Cortex of kidney (tissue), 1 donor: ENCODE measurements at places on chromosomes 16 and 17.

DNA sequence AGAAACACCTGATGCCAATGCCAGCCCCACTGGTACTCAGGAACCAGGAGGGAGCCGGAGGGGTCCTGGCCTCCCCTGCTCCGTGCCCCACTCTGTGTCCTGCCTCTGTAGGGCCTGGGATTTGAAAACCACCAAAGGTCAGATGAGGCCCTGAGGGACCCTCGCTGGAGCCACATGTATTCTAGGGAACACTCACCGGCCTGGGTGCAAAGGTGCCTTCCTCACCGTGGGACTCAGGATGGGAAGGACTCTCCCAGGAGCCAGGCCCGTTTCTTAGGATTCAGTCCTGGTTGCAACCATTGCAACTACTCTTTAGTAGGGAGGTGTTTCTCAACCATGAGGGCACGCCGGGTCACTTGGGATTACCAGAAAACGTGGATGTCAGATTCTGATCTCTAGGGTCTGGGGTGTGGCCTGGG, 74.6 kb downstream of the N4BP1 start:
- DNase-seq = no peak

GRCh38 chr16:54503011-54503855, 216.6 kb upstream of the IRX3 start:
- DNase-seq = no peak

DNA sequence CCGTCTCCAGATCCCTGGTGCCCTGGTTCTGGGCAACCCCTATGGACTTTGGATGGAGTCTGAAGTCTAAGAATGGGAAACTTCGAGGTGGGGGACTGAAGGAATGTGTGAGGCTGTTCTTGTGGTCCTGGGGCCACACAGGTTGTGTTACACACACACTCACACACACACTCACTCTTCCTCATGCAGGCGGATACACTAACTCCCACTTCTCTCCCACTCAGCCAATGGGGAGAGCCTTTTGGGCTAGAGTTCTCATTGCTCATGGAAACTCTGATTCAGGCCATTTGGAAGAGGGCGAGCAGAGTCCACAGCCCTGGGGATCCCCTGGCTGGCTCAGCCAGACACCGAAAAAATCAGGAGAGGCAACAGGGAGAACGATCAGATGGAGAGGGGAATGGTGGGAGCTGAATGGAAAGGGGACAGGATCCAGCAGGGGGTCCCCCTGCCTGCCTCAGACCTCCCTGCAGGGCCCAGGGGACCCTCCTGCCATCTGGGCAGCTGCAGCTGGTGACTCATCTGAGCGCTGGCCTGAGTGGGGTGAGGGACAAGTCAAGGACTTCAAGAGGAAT, 9.1 kb downstream of the IGFBP4 start:
- no peak for DNase-seq

DNA sequence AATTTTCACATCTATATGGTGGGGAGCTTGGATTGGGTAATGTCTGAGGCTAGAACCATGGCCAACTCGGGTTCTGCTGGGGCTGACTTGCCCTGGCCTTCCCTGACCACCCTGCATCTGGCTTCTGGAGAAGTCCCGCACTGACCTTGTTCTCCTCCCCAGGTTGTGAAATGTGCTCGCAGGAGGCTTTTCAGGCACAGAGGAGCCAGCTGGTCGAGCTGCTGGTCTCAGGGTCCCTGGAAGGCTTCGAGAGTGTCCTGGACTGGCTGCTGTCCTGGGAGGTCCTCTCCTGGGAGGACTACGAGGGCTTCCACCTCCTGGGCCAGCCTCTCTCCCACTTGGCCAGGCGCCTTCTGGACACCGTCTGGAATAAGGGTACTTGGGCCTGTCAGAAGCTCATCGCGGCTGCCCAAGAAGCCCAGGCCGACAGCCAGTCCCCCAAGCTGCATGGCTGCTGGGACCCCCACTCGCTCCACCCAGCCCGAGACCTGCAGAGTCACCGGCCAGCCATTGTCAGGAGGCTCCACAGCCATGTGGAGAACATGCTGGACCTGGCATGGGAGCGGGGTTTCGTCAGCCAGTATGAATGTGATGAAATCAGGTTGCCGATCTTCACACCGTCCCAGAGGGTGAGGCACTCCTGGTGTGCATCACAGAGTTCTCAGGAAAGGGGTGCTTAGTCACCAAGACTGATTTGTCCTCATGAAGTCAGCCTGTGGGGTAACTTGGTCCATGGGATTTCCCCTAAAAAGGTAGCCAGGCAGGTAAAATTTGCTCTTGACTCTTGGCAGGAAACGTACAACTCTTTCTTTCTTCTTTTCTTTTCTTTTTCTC, 6.1 kb downstream of the NOD2 start:
- DNase-seq = no peak

DNA sequence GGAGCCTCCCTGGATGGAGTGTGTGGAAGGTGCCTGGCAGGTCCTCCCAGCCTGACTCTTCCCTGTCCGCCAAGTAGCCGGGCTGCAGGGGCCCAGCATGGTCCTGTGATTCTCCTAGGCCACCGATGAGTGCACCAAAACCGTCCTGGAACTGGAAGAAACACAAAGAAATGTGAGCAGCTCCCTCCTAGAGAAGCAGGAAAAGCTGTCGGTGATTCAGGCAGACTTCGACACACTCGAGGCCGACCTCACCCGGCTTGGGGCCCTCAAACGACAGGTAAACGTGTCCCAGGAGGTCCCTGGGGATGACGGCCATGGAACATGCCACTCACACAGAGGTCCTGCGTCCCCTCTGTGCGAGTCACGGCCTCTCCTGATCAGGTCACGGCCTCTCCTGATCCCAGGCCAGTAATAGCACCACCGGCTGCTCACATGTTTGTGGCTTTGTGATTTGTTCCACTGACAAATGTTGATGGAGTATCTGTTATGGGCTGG, 4.2 kb upstream of the GAA start:
- no peak for DNase-seq

DNA sequence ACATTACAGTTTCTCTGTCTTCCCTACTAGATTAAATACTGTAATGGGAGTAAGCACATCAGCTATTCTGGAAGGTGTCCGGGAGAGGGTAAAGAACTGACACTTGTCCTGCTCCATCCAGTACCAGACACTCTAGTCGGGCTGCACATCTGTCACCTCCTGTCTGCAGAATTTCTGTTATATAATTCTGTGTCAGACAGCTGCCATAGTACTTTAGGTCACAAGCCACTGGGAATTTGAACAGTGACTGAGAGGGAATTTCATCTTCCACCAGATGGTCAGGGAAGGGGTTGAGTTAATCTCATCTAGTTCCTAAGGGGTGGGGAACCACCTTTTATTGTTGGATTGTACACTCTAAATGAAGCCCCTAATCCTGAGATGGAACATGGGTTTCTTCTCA, 58.6 kb upstream of the NUDT7 start:
- DNase-seq = no peak

DNA sequence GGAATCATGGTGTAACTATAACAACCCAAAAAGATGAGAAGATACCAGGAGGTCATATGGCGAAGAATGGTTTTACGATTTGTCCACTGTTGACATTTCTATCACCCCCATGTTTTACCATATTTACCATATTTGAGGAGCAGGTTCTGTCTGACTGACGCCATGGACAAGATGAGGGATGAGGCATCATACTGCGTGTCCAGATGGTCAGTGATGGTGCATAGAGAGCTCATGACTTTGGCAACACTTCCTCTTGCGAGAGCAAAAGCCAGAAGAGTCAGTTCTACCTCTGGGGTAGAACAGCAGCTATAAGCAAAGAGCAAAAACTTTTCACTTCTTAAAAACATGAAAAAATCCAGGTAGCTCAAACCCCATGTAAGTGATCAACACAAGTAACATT, 38.3 kb downstream of the ZZEF1 start:
- no peak for DNase-seq

DNA sequence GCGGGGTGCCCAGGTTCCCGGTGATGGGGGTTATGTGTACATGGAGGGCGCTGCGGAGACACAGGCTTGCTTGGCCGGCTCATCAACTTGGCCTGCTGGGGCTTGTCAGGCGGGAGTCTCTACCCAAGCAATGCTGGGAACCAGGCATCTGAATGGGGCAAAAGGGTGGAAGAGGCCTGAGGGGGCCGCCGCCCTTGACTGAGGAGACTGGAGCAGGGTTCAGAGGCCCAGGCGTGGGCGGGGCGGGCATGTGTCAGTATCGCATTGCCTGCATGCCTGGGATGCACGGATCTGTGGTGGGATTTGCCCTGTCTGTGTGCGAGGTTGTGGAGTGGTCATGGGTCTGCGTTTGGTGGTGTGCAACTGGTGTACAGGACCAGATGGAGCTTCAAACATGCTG, 21.1 kb downstream of the ARHGAP23 start:
- DNase-seq = no peak

DNA sequence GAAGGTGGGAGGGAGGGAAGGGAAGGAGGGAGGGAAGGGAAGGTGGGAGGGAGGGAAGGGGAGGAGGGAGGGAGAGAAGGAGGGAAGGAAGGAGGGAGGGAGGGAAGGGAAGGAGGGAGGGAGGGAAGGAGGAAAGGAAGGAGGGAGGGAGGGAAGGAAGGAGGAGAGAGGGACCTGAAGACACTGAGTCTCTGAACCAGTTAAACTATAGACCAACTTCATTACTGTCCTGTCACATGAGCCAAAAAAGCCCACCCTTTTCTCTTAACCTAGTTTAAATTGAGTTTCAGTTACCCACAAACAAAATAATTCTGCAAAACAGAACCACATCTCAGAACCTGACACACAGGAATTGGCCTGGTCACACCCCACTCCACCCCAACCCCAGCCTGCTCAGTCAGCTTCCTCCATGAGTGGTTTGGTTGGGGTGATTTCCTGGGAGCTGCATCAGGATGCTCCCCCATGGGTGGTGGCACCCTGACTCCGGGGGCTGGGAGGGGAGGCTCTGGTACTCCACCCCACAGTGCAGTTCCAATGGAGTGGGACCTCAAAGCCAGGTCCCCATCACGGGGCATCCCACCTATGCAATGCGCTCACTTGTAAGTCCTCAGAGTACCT, 4.7 kb upstream of the PRR29 start:
- DNase-seq = no peak

GRCh38 chr17:38663125-38663751, 11.5 kb downstream of the EPOP start:
- DNase-seq = no peak

DNA sequence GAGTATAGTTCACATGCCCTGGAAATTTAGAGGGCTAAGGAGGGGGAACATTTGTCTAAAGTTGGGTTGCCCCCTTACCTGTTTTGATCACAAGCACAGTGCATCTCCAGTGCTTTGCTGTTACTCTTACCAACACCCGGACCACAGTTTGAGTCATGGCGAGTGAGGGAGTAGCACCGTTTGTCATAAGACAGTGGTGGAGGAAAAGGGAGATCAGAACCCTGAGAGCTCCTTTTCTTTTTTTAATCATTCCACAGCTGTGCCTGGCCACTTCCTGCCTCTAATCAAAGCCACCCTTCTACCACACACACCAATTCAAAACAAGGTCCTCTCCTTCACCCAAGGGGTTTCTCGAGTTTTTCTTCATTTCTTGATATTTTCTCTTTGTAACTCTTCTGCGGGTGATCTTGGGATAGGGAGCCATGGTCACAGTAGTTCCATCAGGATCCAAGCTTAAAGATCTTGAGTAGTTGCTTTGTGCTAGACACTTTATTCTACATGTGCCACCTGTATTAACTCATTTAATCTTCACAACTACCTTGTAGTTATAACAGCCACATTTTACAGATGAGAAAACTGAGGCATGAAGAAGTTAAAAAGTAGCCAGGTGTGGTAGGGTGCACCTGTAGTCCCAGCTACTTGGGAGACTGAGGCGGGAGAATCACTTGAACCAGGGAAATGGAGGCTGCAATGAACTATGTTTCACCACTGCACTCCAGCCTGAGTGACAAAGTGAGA, 5.0 kb upstream of the MYL4 start:
- DNase-seq = no peak

- no peak for DNase-seq
Measured at GRCh38 chr16:17541324-17541723, 70.6 kb upstream of the XYLT1 start.

- DNase-seq = no peak
Measured at GRCh38 chr16:66446737-66447136, 19.6 kb downstream of the BEAN1 start.

GRCh38 chr17:49015924-49016774, 19.0 kb downstream of the IGF2BP1 start:
- no peak for DNase-seq

- DNase-seq = no peak
Measured at GRCh38 chr17:67855504-67856324, 30.4 kb downstream of the BPTF start.

GRCh38 chr16:90031186-90031930, 12.1 kb upstream of the DBNDD1 start:
- no peak for DNase-seq

DNA sequence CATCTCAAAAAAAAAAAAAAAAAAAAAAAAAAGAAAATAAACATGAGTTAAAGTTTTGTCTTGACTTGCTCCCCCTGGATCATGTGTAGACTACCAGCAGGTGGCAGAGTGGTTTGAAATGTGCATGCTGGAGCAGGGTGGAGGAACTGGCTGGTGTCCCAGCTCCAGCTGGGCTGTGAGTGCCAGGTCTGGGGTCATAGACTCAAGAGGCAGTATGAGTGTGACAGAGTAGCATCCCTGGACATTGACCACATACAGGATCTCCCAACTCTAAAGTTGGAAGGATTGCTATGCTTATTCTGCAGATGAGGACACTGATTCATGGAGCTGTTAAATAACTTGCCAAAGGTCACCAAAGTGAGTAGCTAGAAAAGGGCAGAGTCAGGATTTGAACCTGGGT, 198.0 kb upstream of the MPHOSPH6 start:
- DNase-seq = no peak

GRCh38 chr16:70472786-70473433, 18.5 kb downstream of the FCSK start:
- no peak for DNase-seq

- DNase-seq = no peak
Measured at GRCh38 chr17:50707289-50708049, at the start of gene ANKRD40. ANKRD40 (minus strand) TSS chr17:50707914; CDS start chr17:50707654, 260 bp downstream.

GRCh38 chr17:75499313-75500022, 15.9 kb downstream of the CASKIN2 start:
- DNase-seq = no peak

- no peak for DNase-seq
Measured at GRCh38 chr16:86554599-86554916, 477 bp downstream of the MTHFSD start.

DNA sequence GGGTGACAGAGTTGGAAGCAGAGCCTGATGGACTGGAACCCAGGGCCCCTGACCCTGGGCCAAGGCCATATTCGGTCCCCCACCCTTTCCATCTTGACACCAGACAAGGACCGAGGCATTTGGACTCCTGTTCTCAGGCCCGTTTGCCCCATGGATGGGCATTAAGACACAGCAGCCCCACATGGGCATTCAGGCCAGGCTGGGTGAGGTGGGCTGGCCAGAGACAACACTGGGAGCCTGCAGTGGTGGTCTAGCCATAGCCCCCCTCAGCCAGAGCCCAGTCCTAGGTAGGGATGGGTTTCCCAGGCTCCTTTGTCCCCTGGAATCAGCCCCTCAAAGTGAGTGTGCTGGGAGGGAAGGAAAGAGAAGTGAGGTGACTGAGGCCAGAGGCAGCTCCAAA, 1.6 kb downstream of the PDK2 start:
- DNase-seq = no peak

GRCh38 chr17:5078106-5079028, at the start of gene ZFP3:
ZFP3 (plus strand) TSS chr17:5078467; CDS start chr17:5091505, 13,038 bp downstream.
- no peak for DNase-seq

GRCh38 chr16:24610416-24610755, 71.0 kb downstream of the RBBP6 start:
- DNase-seq = no peak
